ENCODE measurements at places on chromosomes 4 and X.

DNA sequence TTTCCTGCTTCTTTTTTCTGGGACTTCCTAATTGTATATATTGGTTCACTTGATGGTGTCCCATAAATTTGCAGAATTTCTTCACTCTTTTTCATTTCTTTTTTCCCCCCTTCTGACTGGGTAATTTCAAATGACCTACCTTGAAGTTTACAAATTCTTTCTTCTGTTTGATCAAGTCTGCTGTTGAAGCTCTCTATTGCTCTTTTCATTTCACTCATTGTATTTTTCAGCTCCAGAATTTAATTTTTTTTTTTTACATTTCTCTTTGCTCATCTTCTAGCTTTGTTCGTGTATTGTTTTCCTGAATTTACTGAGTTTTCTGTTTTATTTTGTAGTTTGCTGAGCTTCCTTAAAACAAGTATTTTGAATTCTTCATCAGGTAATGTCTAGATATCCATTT, 61.7 kb upstream of the SRD5A3 start:
- DNase-seq, result no peak

DNA sequence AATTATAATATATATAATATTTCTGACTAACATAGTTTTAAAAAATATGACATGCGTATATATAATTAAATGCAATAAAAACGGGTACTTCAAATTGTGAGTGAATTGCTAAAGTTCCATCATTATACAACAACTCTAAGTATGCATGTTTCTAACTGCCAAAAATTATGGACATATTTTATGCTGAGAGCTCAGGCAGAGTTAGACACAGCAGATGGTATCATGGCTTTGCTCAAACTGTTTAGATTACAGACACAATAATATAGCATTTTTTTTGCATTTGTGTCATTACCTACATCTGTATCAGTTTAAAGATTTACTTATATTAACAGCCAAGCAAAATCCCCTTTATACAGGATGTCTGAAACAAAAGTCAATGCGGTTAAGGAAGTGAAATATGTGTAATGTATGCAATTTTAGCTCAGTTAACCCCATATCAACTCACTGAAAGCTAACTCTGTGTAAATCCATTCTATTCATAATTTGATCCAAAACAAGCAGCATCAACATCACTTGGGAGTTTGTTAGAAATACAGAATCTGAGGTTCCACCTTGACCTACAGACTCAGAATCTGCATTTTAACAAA, 119.1 kb upstream of the CNKSR2 start:
- no peak for DNase-seq

DNA sequence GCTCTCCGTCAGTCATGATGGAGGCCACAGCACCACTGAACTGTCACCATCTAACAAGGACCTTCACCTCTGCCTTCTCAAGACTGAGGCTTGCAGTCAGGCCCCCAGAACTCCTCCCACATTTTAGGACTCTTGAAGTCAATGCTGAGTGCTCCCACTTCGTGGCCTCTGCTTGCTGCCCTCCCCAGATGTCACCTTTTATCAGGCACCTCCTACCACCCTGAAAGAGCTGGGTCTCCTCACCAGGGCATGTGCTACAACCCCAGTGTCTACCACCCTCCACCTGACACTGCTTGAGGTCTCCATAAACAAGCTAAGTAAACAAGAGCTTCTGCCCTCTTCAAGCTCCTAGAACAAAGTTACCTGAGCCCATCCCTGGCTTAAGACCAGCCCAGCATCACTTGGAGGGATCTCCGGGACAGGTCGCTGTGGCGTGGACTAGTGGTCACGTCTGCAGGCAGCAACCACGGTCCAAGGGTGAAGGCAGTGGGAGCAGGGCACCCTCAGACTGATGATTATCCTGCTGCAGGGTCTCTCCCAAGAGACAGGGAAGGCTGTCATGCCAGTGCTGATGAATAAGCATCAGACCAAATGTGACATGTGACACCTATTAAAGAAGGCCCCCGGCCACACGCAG, 7.7 kb upstream of the FAM53A start:
- DNase-seq, result no peak

GRCh38 chrX:50747471-50747900, 66.5 kb downstream of the SHROOM4 start:
- DNase-seq, result no peak

GRCh38 chr4:61445374-61446063, 245.4 kb downstream of the ADGRL3 start:
- DNase-seq, result no peak

- peak; percentile 70 for DNase-seq
Observed at GRCh38 chr4:108051343-108051742, 61.7 kb downstream of the HADH start.

DNA sequence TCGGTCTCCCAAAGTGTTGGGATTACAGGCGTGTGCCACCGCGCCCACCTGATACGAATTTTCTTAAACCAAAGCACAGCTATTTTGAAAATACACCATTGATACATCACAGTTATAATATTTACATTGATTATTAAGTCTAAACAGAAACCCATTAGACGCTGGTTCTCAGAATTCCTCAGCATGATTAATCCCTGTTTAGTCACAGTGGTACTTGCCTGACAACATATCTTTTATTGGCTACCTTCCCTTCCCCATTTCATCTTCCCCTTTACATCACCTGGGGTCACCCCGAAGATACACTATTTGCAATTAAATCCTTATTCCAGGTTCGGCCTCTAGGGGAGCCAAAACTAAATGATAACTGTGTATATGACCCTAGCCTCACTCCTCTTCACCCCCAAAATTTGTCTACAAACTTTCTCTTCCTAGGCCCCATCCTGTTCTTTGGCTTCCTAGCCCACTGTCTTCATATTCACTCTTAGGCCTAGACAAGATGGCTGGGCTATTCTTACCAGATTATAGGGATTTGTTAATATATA, 36.8 kb upstream of the IL1RAPL1 start:
- DNase-seq, result no peak

GRCh38 chr4:38237139-38237538, 276.9 kb downstream of the PTTG2 start:
- no peak for DNase-seq

GRCh38 chrX:41250867-41251266, 83.1 kb upstream of the DDX3X start:
- no peak for DNase-seq

GRCh38 chr4:176792326-176793059, at the start of gene VEGFC:
TSS of gene VEGFC (minus strand) at chr4:176792922. CDS start at chr4:176792311, 611 bp downstream.
- DNase-seq, result peak; percentile 66

GRCh38 chr4:155822572-155822971, 43.5 kb downstream of the ASIC5 start:
- no peak for DNase-seq

DNA sequence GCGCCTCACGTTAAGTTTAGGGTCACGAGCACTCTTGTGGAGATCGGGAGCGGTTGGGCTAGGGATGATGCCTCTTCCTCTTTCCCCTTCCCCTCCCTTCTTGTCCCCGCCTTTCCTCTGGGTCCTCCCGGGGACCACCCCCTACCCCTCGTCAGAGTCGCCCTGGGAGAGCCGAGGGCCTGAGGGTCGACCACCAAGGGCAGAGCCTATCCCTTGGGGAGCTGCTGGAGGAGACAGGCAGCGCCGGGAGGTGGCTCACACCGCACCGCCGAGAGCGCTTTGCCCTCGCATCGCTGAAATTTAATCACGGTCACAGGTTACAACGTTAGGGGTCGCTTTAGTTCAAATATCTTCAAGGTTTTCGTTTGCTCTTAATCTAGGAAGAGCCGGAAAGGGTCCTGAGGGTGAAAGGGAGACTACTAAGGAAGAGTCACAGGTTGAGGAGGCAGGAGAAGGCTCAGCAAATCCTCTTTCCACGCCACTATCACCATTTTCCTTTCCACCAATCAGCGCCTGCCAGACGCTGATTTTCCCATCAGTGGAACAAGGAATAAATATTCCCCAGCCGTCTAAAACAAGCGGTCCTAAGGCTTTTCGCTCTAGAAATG, 528 bp upstream of the SNCA start:
- no peak for DNase-seq

DNA sequence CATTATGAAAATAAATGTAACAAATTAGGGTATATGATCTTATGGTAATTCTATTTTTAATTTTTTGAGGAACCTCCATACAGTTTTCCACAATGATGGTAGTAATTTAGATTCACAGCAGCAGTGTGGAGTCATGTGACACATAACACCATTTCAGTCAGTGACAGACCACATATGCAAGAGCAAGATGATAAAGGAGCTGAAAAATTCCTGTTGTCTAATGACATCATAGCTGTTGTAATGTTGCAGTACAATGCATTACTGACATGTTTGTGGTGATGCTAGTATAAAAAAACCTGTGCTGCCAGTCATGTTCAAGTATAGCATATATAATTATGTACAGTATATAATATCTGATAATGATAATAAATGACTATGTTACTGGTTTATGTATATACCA, 28.5 kb downstream of the EMCN start:
- no peak for DNase-seq

GRCh38 chrX:103607364-103608305, at the start of gene TCEAL3:
TSS of gene TCEAL3 (plus strand) at chrX:103607963. CDS start at chrX:103609065, 1,102 bp downstream.
- DNase-seq, result peak; percentile 70

DNA sequence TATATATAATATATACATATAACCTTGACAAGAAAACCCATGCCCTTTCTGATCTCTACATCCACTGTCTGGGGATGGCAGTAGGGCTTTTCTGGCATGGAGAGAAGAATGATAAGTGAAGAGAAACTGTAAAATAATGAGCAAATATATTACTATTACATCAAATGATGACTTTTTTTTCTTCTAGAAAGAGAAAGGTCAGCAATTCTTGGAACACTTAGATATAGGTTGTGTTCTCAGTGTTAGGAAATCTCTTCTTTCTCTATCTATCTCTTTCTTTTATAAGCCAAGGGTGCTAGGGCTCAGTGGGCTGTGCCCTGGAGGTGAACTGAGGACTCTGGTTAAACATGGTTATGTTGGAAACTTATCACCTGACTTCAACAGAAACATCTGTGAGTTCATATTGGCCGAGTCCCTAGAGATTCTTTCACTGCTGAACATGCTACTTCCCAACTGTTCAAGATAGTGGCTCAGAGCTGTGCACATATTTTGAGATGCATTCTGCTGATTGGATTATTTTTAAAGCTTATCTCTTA, 265.1 kb downstream of the GBA3 start:
- no peak for DNase-seq

DNA sequence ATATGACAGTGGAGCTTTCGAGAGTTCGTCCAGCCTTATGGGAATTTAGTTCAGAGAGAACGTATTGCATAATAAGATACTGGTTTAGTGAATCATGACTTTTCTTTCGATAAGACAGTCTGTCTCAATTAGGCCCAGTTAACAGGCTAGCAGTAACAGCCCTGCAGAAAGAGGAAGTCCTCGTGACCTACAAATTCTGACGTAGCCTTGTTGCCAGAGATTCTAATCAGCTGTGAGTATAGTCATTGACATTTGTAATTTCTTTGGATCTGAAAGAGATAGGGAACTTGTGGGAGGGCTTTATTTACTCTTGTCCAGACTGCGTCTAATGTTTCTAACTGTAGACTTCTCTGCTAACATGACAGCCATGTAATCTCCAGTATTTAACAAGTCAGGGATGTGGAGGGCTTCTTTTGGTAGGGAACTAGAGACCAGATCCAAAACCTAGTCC, 15.8 kb downstream of the ART3 start:
- no peak for DNase-seq

- peak; percentile 34 for DNase-seq
Observed at GRCh38 chr4:102620697-102621497, 119.7 kb downstream of the NFKB1 start.

DNA sequence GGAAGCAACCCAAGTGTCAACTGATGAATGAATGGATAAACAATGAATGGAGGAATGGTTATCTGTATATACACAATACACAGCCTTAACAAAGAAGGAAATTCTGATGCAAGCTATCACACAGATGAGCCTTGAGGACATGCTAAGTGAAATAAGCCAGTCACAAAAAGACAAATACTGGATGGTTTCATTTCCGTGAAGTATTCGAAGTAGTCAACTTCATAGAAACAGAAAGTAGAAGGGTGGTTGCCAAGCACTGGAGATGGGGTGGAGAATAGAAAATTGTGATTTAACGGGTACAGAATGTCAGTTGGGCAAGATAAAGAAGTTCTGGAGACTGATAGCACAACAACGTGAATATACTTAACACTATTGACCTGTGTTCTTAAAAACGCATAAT, 28.2 kb downstream of the CENPU start:
- DNase-seq, result no peak

All from right hindlimb (tissue), 1 donor.